ENCODE measurements at places on chromosomes 11 and 22.

- DNase-seq: no peak
These were observed 3.8 kb upstream of the FADS3 start for GRCh38 chr11:61895046-61895717.

DNA sequence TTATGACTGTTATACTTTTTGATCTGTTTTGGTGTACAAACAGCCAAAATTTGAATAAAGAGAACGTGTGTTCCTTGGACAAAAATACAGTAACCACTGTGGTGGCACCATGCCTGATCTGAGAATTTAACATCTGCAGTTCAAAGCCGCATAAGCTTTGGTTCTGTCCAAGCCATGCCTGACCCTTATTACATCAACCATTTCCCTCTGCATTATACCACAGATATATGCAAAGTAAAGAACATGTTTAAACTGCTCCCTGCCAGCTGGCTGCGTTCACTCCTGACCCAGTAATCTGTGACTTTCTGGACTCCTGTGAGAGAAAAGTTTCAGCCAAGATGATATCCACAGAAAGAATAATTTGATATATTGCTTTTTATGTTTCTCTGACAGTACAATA lies 890.5 kb upstream of the ANO3 start:
- DNase-seq: no peak

- no peak for DNase-seq
These were observed 3.0 kb downstream of the LRFN4 start for GRCh38 chr11:66859686-66860448.

GRCh38 chr22:22691716-22692701 lies 47.6 kb downstream of the GGTLC2 start:
- DNase-seq: no peak

DNA sequence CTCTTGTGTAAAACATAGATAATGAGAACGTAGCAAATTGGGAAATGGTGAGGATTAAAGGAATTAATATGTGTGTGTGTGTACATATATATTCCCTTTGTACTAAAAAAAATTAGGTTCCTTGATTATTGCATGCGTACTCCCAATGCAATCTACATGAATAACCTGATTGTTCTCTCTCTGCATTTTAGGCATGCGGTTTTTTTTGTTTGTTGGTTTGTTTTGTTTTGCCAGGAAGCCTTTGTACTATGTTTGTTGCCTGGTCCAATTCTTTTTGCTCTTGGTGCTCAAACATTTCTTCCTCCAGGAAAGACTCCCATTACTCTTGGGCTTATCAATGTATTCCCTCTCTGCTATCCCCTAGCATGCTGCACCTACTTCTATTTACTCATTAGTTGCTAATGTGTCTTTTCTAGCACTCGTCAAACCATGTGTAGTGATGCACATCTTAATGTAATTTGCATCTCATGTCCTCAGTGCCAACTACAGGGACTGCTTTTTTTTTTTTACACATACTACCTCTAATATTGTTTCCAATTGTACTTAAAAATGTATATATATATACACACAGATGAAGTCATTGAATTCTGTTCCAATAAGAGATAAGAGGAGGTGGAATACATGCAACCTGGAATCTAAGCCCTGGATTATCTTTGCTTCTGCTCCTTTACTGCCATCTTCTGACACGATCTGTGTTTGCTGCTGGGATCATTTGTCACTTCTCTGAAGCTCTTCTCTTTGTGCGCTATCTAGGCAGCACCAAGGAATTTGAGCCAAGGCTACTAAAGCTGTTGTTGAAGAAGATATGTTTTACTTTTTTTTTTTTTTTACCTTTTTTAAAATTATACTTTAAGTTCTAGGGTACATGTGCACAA lies 197.2 kb upstream of the ANO3 start:
- DNase-seq: no peak

DNA sequence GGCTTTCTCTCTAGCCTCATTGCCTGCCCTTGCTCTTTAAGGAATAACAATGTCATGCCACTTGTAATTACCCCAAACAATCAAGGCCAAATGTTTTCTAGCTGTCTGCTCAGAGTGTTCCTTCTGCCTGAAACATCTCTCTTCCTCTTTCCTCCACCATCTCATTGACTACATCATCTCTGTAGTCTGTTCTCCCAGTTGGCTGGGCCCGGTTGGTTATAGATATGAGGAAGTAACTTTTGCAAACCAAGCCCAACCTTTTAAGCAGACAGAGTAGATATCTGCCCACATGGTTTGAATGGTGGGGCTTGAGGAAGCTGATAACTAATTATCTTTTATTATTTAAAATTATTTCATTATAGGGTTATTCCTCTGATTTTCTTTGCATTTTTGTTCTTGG lies 104.5 kb downstream of the NTM start:
- no peak for DNase-seq

- no peak for DNase-seq
These were observed 84.8 kb downstream of the SLC1A2 start for GRCh38 chr11:35334385-35335090.

- no peak for DNase-seq
These were observed 283.2 kb downstream of the ST3GAL4 start for GRCh38 chr11:126638648-126639047.

- no peak for DNase-seq
These were observed 315 bp upstream of the TRPC6 start for GRCh38 chr11:101584129-101584515.

GRCh38 chr11:10274726-10275125 lies 19.3 kb downstream of the SBF2 start:
- DNase-seq: no peak

DNA sequence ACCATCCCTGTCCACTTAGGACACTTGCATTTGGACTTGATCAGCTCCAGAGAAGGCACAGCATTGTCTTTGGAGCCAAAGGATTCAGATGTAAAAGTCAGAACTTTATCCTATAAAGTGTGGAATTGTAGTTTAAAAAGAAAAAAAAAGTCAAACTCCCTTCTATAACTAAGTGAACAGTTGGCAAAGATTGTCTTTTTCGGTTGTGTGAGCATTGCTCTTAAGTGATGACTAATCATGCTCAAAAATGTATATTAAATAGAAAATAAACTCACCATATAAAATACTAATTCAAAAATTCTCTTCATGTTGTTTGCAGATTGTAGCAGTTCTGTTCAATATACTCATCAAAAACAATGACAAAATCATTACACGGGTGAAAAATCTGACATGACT lies 93.8 kb downstream of the ETS1 start:
- no peak for DNase-seq

- DNase-seq: peak; percentile 46
These were observed 10.2 kb downstream of the PCNX3 start for GRCh38 chr11:65625628-65626342.

- no peak for DNase-seq
These were observed 56.9 kb downstream of the PKNOX2 start for GRCh38 chr11:125221461-125221860.

GRCh38 chr22:20990184-20991180 lies 8.4 kb downstream of the LZTR1 start:
- no peak for DNase-seq

GRCh38 chr22:45312415-45312814 lies 2.7 kb downstream of the FAM118A start:
- DNase-seq: no peak

GRCh38 chr11:10823152-10823579 lies 14.4 kb upstream of the EIF4G2 start:
- DNase-seq: no peak

GRCh38 chr22:48724899-48725298 lies 1102.8 kb downstream of the BRD1 start:
- no peak for DNase-seq

- DNase-seq: no peak
These were observed 101.0 kb downstream of the SNX19 start for GRCh38 chr11:130815097-130815802.

DNA sequence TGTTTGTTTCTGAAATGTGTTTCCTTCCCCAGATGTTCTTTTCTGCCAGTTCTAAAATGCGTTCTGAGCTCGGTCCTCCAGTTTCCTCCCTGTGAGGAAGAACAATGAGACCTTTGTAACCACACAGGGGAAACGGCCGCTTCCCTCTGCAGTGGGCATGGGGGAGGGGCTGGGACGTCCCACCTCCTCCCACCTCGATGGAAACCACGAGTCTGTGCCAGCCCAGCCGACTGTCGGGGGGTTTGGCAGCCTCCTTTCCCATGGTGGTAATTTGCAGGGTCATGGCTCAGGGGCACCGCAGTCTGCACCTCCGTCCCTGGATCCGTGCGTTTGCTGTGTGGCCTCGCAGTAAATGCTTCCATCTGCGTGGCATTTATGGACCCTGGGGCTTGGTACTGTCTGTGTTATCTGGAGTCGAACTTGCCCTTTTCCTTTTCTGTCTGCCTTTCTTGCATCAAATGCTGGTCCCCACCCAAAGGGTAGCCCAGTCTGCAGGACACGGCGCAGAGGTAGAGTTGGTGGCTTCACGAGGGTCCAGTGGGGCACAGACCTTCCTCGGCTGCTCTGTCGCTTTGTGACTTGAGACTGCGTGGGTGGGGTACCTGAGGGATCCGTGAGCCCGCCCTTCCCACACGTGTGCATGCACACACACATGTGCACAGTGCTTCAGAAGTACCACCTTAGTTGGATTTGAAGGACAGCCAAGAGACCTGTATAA lies 16.1 kb downstream of the LRP5 start:
- DNase-seq: no peak

DNA sequence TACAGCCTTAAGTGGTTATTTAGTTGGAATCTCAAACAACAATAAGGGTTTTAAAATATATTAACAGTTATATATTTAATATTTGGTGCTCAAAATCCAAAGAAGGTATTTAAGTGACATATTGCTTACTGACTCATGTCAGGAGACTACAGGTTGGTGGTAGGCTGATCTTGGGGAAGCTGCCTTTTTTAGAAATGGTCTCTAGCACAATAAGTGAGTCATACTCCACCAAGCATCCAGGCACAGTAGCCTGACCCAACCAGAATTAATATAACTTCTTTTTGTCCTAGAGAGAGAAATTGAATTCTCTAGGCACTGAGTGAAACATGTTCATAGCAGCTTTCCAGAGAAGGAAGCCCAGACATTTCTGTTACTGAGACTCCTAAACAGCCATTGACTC lies 868.5 kb upstream of the TENM4 start:
- no peak for DNase-seq

- DNase-seq: no peak
These were observed 163.8 kb downstream of the CWF19L2 start for GRCh38 chr11:107293677-107294344.

GRCh38 chr22:17952273-17952801 lies 72.0 kb downstream of the MICAL3 start:
- DNase-seq: peak; percentile 13

- no peak for DNase-seq
These were observed 206.5 kb upstream of the PGR start for GRCh38 chr11:101336155-101336554.

DNA sequence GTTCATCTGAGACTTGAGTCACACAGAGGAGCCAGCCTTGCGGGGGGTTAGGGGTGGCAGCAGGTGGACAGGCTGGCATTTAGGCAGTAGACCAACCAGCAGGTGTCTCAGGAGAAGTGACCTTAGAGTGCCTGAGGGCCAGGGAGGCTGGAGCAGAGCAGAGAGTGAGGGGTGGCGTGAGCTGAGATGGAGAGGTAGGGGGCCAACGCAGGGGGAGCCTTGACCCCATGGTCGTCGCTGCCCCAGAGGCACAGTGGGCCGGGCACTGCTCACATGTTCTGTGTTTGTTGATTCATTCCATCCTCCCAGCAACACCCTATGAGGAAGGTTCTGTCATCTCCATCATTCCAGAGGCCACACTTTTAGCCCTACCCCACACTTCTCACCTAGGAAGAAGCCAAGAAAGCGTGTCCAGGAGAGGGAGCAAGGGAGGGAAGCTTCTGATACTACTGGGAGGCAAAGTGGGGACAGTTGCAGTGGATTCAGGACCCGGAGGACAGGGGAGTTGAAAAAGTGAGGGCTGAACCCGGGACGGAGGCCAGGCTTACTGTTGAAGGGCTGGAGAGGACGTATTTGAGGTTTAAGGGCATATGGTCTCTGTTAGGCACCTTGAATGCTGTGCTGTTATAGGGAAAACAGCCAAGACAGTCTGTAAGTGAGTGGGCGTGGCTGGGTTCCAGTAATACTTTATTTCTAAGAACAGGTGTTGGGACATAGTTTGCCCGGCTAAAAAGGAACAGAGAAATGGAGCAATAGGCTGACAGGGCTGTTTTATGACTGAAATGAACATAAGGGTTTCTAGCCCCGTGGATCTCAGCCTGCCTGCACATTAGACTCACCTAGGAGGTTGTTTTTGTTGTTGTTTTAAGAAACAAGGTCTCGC lies 7.3 kb downstream of the SART1 start:
- DNase-seq: no peak

DNA sequence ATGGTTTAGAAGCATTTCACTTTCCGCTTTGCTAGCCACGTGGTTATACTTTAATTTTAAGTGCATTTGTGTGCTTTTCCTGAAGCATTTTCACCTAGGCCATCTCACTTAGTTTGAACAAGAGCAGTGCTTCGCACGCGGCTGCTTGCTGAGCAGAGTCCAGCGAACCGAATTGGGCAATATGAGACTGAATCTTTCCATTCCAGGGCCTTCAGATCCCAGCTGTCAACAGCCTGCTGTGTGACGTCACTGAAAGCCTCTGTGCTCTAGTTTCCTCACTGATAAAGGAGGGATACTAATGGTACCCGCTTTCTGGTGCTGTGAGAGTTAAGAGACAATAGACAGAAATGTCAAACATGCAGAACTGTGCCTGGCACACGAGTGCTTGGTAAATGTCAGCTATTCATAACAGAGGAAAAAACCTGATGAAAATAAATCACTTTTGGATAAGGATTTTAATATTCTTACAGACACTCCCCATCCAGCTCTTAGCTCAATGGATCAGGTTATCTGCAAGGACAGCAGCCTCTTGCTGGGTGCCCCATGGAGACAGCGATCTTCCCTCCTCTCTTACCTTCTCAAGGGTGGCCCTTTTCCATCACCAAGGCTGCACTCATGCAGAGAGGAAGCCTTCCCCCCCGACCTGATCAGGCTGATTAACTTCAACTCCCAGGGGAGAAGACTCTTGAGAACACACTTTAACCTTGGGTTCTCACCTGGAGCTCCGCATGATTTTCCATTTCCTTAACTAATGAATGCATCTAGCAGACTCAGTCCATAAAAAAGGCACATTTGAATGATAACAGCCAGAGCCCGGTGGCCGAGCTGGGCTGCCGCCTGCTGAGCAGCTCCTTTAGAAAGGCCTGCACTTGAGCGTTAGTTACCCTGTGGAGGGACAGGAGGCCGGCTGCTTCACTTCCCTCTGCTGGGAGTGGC lies 3.5 kb upstream of the GLB1L3 start:
- no peak for DNase-seq

GRCh38 chr11:34915136-34916014 lies 804 bp downstream of the APIP start:
- no peak for DNase-seq

DNA sequence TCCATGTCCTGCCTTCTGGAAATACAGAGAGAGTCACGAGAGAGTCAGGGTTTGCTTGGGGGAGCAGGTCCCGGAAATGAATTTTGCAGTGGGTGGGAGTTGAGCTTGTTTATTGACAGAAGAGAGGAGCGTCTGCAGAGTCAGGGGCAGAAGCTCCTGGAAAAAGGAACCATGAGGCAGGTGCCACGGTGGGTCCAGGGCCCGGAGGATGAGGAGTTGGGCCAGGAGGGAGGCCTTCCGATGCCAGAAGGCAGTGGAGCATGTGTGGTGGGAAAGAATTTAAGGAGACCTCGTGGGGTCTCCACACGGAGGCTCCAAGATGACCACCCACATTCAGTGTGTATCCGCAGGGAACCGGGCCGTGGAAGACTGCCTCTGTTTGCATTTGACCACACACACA lies 461.2 kb downstream of the BRD1 start:
- DNase-seq: no peak

Measured in activated naive CD4-positive, alpha-beta T cell treated with anti-CD3 and anti-CD28 coated beads, Interleukin-2, amount 50 U/mL, for 72 hours (primary cell).